ENCODE measurements at places on chromosomes 3 and 15.

GRCh38 chr3:115792206-115792955 is 169.1 kb downstream of the GAP43 start:
- DNase-seq, result no peak

DNA sequence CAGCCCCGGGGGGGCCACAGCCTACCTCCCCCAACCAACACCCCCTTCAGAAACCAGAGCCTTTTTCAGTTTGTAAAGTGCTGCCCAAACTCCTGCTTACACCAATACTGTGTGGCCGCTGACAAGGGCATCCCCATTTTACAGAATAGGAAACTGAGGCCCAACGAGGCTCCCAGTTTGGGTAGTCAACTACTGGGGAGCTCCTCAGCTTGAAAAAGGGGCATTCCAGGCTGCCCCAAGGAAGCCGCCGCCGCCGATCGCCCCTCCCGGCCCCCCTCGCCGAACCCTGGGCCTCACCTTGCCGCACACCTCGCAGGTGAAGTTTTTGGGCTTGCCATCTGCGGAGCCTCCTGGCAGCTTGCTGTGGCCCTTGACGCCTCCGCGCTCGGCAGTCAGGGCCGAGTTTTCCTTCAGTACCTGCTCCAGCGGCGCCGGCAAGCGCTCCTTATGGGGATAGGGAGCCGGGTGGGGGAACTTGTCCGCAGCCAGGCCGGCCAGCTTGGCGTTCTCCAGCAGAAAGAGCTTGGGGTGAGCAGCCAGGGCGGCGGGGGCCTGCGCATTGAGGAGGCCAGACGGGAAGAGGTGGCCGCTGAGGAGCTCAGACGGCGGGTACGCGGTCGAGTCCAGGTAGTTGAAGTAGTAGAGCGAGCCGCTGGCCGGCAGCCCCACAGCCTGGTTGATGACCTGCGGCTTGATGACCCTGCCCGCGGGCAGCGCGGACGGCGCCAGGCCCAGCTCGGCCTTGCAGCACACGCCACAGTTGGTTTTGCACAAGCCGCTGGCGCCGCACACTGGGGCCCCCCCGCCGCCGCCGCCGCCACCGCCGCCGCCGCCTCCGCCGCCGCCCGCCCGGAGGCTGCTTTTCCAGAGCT is 1.4 kb downstream of the FEZF2 start:
- DNase-seq, result no peak

- DNase-seq, result no peak
Observed at GRCh38 chr15:32642667-32643435, 1.3 kb downstream of the SCG5 start.

GRCh38 chr15:58066042-58066867 is 744 bp upstream of the ALDH1A2 start:
- DNase-seq, result no peak

GRCh38 chr15:101642361-101642760 is 9.8 kb downstream of the TM2D3 start:
- DNase-seq, result no peak

DNA sequence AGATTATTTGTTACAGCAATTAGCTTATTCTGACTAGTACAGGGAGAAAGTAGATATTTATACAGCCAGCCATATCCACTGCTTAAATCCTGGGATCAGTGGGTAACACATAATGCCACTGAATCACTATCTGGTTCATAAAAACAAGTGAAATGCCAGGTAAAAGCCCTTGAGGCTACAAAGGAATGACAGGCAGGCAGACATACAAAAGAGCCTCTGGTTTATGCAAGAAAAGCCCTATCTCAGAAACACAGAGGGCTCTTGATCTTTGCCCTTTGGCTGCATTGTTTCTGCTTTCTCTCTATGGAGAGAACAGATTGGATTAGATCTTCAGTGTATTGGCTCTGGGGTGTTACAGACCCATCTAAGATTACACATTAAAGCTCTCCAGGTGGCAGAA is 115.4 kb upstream of the GADL1 start:
- DNase-seq, result no peak

DNA sequence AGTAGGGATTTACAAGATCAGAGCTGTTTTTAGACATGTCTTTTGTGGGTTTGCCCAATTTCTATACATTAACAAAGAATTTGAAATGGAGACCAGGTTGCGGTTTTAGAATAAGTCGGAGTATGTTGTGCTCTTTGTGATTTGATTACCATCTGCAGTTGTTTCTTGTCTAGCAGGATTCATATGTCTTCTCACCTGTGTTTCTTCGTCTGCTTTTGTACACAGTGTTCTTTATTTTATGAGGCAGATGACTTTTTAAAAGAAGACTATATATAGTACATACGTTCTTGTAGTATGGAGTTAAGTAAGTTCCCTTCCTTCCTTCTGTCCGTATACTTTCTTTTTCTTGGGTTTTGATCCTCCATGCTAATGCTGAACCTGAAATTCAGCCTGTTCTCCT is 175.3 kb upstream of the LRRFIP2 start:
- no peak for DNase-seq

- DNase-seq, result no peak
Observed at GRCh38 chr3:126487151-126487771, 11.6 kb upstream of the ZXDC start.

GRCh38 chr15:95132774-95133173 is 901.4 kb downstream of the MCTP2 start:
- no peak for DNase-seq
